ENCODE measurements at places on chromosomes 2 and 18.

DNA sequence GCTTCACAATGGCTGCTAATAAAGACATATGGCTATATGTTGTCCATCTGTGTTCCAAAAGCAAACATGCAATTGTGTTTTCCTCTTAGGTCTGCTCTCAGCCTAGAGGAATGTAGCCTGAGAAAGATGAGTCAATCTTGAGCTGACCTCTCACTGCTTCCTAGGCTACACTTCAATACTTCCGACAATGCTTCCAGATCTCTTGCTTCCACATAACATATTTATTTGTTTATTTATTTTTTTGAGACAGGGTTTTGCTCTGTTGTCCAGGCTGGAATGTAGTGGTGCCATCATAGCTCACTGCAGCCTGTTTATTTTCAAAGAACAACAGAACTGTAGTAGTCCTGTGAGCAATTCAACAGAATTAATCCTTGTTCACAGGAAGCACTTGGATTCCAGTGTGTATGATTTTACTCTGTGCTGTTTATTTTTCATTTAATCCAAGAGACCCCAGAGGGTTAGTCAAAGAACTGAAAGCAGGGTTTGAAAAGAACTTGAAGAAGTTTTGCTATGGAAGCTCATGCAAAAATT is 437.9 kb downstream of the TXNL1 start:
- DNase-seq: peak; percentile 77

DNA sequence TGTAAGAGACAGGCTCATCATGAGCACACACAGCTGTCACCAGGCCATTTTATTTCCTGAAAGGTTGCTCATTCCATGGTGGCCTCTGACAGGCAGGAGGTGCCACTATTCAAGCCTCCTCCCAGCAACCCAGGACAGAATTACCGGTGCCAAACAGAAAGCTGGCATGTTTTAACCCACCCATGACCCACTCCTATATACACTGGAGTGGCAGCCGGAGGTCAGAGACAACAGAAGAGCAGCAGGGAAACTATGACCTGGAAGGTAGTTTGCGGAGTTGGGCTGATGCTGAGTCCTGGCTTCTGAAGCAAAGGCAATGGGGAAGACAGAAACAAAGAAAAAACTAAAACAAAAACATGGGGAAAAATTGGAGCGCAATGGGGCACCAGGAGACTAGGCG is 2.3 kb downstream of the RFTN2 start:
- no peak for DNase-seq

DNA sequence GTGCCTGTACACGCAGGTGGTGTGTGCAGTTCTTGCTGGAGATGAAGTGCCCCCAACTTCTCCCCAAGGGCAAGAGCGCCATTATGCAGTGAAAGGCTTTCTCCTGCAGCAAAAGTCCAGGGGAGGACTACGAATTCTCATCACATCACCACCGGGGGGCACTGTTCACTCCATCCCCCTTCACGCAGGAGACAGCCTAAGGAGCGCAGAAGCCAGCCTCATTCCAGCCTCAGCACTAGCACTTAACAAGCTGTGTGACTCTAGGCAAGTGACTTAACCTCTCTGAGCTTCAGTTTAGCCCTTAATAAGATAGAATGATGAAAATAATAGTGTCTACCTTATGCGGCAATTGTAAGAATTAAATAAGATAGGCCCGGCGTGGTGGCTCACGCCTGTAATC is 32.3 kb downstream of the DNMT3A start:
- DNase-seq: peak; percentile 59

- DNase-seq: peak; percentile 63
These were observed 88.9 kb upstream of the CYP26B1 start for GRCh38 chr2:72236445-72237067.

DNA sequence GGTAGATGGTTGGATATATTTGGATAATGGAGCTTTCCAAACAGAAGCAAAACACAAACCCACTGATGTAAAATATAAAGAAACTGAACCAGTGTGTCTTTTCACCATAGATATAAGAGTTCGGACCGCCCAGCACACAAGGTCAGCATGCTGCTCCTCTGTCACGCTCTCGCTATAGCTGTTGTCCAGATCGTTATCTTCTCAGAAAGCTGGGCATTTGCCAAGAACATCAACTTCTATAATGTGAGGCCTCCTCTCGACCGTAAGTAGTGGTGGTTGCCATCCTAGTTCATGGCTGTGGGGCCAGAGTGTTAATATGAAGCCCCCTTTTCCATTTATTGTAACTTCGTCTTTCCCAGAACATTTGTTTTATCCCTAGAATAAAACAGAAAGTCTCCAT is 125.2 kb upstream of the LYPD6 start:
- DNase-seq: no peak

DNA sequence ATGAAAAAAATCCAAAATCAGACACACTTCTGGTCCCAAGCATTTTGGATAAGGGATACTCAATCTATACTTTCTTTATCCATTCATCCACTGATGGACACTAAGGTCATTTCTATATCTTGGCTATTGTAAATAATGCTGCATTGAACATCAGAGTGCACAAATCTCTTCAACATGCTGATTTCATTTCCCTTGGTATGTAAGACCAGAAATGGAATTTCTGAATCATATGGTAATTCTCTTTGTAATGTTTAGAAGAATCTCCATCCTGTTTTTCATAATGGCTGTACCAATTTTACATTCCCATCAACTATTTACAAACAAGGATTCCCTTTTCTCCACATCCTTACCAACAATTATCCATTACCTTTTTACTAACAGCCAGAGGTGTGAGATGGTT is 33.7 kb upstream of the MCM6 start:
- no peak for DNase-seq

- DNase-seq: no peak
These were observed 15.0 kb upstream of the MAT2A start for GRCh38 chr2:85523903-85524335.

- peak; percentile 97 for DNase-seq
These were observed 144.4 kb upstream of the ITGA6 start for GRCh38 chr2:172282944-172283343.

DNA sequence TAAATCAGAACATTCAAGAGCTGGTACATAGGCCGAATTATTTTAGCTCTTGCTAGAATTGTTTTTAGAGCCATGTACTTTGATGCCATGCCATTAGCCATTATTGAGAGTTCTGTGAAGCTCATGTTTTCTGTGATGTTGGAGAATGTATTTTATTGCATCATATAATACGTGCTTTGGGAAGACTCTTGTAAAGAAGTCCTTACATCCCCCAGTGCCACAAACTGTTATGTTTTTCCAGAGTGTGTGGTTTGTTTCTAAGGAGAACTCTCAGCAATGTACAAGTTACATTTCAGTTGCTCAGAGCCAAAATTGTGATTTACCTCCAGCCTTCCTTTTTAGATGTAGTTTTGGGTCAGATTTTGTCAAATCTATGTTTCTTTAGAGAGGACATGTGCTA is 148.6 kb downstream of the HAUS1 start:
- DNase-seq: peak; percentile 39

- peak; percentile 23 for DNase-seq
These were observed 219.6 kb upstream of the RBBP8 start for GRCh38 chr18:22713511-22713910.

DNA sequence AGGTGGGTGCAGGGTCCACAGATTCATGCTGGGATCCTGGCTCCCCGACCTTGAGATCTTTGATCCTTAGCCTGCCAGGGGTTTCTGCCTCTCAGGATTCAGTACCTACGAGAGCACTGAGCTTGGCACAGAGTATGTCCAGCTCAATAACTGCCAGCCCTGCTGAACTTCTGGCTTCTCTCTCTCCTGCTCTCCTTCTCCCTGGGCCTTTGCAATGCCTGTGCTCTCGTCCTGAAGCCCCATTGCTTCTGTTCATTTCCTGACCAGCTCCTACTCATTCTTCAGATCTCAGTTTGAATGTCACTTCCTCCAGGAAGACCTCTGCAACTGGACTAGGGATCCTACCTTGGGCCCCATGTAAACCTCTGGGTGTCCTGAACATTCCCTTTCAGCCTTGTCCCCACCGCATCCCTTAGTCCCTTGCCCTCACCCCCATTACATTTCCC is 113.8 kb upstream of the HAAO start:
- DNase-seq: no peak

- DNase-seq: no peak
These were observed 50.5 kb upstream of the TSPYL6 start for GRCh38 chr2:54306556-54306955.

DNA sequence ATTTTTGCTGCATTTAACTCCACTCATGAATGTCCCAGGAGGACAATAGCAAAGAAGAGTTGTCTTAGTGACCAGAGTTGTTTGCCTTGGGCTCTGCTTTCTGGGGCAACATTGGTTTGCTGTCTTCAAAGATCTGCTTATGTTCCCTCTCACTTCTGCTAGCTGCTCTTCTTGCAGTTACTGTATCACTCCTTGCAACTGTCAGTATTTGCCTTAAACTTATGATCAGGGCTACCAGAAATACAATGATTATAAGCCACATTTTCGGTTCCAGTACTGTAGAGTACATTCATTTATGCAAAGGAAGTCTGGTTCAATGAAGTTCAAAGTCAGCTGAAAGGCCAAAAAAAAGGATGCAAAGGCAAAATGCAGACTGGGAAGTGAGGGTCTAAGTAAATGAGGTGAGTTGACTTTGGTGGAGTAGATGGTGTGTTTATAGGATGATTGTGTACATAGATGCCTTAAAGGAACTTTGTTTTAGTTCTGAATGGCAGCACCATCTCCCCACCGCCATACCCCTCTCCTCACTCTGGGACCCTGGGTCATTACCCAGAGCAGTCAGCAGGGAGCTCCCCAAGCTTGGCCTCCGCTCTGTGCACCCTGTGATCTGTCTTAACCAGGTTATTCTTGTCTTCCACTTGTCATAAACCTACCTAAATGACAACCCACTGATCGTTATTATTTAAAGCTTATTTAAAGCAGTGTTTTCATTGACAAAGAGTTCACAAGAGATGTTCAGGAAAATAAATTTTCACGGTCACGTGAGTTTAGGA is 236.0 kb downstream of the DOK6 start:
- peak; percentile 6 for DNase-seq

- no peak for DNase-seq
These were observed 94.9 kb upstream of the TWSG1 start for GRCh38 chr18:9239720-9240119.

GRCh38 chr18:69569133-69569532 is 168.4 kb downstream of the DOK6 start:
- no peak for DNase-seq

GRCh38 chr2:222942561-222942960 is 81.7 kb downstream of the ACSL3 start:
- no peak for DNase-seq

GRCh38 chr2:65512783-65513182 is 80.4 kb upstream of the SPRED2 start:
- DNase-seq: no peak

DNA sequence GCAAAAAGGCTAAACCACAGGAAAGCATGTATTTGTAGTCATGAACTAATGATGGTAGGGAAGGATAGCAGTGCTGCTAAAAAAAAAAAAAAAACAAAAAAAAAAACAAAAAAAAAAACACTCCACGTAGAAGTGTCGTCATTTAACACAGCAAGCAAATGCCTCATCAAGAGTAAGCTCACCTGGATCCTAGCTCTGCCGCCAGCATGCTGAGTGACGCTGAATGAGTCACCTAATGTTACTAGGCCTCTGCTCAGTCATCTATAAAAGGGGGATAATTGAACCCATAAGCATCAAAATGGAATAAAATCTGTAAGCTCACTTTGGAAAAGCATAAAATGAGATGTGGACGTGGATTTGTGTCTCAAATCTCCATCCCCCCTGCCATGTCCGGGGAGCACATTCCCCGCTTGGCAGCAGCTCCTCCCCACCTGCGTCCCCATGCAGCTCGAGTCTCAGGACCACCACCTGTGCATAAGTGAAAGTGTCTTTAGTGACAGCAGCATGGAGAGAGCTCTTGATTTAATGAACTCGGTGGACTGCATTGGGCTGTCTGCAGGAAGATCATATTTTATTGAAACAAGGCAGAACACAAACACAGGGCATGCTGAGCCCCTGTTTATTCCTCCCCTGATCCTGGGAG is 427.5 kb downstream of the LRATD1 start:
- no peak for DNase-seq

GRCh38 chr2:140472676-140473075 is 1658.1 kb downstream of the LRP1B start:
- DNase-seq: no peak

DNA sequence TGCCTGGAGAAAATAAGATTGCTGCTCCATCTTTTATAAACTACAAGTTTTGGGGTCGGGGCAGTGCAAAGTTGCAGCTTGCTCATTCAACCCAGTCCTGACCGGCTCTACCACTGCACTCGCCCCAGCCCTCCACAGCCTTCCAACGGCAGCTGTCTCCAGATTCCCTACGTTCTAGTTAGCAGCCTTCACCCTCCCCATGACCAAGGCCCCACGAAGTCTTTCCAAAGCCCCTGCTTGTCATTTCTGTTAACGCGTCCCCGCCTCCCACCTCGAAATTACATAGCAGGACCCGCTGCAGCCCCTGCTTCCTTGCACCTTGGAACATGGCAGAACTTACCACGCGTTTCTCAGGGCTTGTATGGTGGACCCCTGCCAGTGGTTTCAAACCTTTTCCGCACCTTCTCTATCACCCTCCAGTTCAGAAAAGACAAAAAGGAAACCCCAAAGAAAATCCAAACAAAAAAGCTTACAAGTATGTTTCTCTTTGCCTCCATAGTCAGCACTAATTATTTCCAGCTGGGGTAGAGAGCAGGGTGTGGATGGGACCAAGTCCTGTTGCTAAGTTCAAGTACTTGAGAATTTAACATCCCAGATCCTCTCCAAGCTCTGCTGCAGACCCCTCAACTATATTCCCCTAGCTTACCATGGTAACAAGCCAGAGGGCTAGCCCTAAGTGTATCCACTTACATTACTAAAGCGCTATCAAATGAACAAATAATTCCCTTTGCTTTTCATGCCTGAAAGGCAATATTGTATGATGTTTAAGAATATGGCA is 161.5 kb downstream of the TGIF1 start:
- DNase-seq: no peak

DNA sequence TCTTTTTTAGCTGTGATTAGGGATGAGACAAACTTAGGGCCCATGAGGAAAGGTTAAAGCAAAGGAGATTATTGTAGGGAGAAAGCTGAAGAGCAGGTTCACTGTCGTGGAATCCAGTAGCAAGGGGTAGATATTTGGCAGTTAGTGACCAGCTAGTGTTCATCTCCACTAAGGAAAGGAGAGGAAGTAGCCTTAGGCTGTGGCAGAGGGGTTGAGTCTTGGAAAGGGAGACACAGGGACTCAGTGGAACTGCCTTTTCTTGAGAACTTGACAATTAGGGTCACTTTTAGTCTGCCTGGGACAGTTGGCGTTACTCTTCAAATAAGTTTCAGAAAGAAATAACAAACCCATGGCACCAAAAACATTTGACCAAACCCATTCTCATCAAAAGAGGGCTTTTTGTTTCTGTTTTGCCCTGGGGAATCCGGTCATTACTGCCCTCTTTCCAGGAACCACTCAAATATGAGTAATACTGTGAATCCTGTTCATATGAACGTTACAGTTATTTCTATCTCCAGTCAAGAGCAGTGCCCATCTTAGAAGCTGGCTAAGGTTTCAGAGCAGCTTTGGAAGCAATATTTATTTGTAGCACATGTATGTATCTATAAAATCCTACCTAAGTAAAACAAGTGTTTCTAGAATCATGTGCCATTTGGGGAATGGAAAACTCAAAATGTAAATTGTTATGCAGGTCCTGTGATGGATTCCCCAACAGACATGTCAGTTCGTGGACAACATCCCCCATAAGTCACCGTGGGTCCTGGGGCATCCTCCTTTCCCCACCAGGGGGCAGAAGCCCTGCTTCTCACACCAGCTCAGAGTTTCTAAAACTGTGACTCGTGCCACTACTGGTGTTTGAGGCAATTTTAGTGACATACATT is 77.3 kb upstream of the PHLPP1 start:
- DNase-seq: peak; percentile 4
